ENCODE measurements at places on chromosomes 4 and X.

DNA sequence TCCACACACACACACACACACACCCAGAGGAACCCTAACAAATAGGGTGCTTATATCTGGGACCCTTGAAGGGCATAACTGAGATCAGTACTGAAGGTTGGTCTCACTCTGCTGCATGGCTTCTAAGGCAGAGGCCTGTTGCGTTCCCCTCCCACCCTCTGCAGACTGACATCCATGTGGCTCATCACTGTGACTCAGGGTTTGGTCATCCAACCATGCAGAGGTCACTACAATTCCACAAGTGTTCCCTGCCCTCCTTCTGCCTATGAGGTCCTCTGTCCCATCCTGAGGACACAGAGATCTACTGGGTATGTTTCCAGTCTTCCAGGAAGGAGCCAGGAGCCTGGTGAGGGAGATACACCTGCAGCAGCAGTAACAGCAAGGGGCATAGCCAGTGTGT, 55.8 kb downstream of the XAGE2 start:
- DNase-seq = no peak

DNA sequence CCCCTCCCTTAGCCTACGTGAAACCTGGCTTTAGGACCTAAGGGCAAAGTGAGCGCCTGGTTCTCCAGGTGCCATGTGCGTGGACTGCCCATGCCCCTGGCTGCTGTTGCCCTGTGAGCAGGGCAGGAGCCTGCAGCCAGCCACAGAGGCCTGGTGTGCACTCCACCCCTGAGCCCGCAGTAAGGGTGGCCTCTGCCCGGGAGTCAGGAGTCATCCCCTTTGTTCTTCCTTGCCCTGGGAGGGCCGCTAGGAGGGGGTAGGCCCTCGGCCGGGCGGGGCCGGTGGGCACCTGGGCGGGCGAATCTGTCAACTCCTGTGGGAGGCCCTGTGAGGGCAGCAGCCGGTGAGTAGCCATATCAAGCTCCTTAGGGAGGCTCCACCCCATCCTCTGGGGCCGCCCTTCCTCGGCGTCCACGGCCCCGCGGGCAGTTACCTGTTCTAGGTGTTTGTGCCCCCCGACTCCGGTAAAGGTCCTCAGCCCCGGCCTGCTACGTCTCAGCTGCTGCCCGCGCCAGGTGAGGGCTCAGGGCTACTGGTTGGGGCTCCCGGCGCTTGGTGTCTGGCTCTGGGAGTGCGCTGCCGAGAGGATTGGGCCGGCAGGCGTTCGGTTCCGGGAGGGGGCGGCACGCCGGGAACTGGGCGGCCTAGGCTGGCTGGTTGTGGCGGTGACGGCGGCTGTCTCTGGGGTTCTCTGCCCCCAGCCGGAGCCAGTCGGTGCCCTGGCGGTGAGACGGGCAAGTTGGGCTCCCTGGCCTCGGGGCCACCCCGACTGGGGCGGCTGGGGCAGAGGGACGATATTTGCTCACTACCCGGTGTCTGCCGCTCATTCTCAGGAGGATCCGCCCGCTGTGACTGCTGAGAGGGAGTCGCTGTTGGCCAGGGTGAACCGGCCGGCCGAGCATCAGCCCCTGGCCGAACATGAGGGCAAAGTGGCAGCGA, 1060.2 kb downstream of the TECRL start:
- DNase-seq = no peak

DNA sequence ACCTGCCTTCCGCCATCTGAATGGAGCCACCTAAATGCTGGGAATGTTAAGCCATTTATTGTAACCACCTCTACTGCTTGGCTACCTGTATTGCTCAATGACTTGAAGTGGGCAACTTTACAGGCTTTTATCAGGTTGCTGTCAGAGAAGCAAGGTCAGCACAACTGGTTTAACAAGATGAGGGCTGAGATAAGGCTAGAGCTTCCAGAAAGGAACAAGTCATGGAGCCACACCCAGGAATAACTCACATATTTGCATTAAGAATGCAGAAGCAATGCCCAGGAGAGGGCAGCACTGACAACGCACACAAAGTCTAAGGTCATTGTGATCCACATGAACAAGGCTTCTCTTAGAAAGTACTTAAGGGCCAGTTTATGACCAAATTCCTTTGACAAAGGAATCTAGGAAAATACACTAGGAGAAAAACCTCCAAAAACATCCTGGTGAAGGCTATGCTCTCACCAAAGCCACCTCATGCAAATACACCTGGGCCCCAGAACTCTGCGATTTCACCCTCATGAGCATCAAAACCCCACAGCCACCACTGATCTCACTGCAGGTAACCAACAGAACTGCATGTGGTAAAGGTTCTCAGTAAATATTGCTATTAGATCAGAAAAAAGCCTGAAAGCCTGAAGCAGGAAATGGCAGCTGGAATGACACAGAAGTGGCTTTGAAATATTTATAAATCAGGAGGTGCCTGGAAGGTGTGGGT, 15.0 kb upstream of the STS start:
- peak; percentile 13 for DNase-seq

DNA sequence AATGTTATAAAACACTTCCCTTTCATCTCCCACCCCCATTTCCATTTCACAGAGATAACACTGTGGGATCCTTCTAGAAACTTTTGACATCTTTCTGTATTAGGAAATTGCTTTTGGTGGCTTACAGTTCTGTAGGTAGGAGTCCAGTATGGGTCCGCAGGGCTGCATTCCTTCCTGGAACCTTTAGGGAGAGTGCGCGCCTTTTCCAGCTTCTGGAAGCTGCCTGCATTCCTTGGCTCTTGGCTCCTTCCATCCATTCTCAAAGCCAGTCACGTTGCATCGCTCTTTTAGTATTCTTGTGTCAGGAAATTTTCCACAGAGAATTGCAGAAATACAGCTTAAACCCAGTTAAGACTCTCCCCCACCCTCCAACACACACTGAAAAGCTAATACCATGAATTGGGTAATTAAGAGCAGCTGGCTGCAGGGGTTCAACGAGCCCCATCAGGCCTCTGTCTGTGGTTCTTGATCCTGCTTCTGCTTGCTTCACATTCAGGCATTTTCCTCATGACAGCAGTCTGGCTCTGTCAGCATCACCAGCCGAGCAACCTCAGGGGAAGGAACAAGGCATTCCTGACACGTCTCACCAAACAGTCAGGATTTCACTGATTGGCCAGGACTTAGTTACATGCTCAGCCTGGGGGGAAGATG, 48.8 kb downstream of the SEPTIN11 start:
- DNase-seq = no peak

DNA sequence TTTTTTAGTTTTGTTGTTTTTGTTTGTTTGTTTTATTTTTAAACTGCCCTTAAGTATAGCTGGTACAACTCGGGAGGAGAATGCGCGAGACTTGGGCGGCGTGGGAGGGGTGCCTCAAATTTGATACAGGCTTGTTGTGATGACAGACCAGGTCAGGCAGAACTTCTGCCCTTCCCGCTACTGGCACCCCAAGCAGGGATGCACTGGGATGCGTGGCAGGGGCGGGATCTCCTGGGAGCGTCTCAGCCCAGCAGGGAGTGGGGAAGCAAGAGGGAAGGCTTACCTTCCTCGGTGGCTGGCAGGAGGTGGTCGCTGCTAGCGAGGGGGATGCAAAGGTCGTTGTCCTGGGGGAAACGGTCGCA, 851 bp downstream of the SFRP2 start:
- DNase-seq = no peak

- no peak for DNase-seq
Observed at GRCh38 chr4:59380841-59381366, 1819.2 kb upstream of the ADGRL3 start.

- no peak for DNase-seq
Observed at GRCh38 chr4:38514465-38515146, 149.4 kb upstream of the KLF3 start.

DNA sequence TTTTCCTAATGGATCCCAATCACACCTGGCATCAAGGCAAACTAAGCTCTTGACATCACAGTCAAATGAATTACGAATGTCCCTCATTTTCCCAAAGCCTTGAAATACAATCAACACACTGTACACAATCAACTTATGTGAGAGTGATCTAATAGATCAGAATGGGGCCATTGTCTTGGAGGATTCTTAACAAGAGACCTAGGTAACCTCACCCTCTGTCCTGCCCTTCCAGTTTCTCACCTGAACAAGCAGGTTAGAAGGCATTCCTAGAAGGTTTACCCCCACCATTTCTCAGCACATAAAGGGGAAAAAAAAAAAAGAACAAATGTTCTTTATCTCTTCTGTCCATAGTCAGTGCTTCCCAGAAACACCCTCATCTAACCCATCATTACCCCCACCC, 6.3 kb downstream of the SLC39A8 start:
- no peak for DNase-seq
